ENCODE measurements at places on chromosomes 6 and 20.

GRCh38 chr20:51094221-51094620 is 71.3 kb upstream of the KCNG1 start:
- no peak for DNase-seq

- no peak for DNase-seq
These were observed 22.6 kb downstream of the MAS1 start for GRCh38 chr6:159913375-159913774.

GRCh38 chr20:829551-829950 is 4.0 kb upstream of the FAM110A start:
- DNase-seq = no peak

DNA sequence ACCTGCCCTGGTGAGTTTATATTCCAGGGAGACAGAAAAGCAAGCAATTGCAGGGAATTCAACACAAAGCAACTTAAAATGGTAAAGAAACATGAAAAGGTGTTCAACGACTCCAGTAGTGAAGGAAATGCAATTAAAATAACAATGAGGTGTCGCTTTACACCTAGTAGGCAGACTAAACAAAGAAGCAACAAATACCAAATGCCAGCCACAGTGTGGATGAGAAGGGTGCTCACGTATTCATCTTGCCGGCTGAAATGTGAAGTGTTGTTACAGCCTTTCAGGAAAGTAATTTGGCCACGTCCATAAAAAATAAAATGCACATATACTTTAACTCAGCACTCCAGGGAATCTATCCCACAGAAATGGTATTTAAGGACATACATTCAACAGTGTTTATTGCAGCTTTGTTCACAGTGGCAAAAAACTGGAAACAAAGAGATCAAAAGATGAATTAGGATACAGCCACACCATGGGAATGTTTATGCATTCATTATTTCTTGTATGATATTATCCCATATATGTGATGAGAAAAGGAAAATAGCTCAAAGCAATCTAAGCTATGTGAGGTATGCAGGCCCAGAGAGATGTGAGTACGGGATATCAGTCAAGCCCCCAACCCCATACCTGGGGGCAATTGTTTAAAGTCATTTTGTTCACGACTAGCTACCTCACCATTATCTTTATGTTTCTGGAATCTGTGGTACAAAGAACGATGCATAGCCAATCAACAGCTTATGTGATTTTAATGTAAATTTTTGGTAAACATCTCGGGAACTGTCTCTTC is 266.0 kb upstream of the SOX4 start:
- no peak for DNase-seq

GRCh38 chr6:130313206-130313605 is 52.6 kb upstream of the TMEM200A start:
- DNase-seq = no peak

Measured in foreskin fibroblast (primary cell).